NCI-H1436 (cell line): ENCODE measurements at places on chromosomes 1 and 21.

DNA sequence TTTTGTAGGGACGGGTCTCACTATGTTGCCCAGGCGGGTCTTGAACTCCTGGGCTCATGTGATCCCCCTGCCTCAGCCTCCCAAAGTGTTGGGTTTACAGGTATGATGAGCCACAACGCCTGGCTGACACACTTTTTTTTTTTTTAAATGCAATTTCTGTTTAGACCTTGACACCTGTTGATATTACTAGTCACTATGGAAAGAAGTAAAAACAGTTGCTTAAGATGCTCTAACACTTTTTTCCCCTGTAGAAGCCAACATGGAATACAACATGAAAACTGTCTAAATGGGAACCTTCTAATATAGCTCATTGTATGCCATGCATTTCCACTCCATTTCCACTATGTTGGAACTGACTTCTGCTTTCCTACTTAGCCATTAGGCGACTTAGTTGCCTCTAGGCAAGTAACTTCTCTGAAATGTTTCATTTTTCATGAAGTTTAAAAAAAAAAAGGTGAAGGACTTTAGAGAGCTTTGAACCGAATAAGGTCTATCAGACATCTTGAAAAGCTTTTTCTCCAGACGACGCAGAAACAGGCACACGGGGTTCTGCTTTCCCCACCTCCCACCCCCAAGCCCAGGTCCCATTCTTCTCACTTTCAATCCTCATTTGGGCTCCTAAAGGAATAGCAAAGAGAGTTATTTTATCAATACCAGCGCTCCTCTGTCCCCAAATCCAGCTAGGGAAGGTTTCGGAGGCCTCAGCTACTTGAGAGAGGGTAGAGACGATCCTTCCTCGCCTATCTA is 648 bp upstream of the DR1 start:
- DNase-seq: no peak

DNA sequence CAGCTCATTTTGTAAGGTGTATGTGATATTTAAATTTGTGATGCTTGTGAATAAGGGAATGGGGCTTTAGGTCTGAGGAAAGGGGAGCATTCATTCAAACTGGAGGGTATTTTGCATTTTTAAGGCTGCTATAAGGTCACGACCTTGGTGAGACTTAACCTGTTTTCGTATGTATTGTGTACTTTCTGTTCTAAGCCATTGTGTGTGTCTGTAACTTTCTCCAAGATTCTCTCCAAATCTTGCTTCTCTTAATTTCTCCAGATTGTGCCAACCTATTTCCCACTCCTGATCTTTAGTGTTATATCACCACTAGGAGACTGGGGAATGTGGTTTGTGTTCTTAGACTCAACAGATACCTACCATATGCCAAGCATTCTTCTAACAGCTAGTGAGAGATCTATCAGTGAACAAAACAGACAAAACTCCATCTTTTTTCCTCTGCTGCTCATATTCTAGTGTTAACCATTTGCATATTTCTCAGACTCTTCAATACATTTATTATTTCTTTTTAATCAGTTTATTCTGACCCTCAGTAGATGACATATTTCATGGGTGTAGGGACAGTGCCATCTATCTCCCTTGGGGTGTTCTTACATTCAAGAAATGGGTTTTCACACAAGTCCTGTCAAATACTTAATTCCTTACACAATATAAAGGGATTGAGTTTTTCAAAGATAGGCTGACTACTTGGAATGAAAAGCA is 27.5 kb downstream of the ATP1B1 start:
- DNase-seq: no peak

- no peak for DNase-seq
Observed at GRCh38 chr1:4053774-4054173, 153.7 kb upstream of the C1orf174 start.

- DNase-seq: no peak
Observed at GRCh38 chr21:18411565-18411964, 8.0 kb upstream of the TMPRSS15 start.

- no peak for DNase-seq
Observed at GRCh38 chr1:36161641-36162531, 5.9 kb downstream of the MAP7D1 start.

DNA sequence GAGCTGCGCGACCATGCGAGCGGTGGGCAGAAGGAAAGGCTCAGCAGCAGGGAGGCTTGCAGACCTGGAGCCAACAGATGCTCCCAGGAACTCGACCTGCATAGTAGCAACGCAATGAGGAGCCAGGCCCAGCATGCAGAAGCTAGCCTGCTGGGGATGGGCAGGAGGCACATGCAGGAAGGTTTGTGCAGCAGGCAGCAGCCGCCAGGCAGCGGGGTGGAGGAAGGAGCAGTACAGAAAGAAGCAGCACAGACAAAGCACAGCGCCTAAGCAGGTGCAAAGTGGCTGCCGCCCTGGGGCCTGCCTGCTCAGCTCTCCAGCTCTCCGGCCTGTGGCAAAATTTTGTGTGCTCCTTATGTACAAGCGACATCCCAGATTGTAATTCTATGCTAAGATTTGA is 213.5 kb upstream of the MAP1LC3C start:
- DNase-seq: no peak

GRCh38 chr1:60974524-60975372 is 107.6 kb upstream of the NFIA start:
- DNase-seq: no peak

GRCh38 chr1:40312238-40313205 is 4.6 kb downstream of the COL9A2 start:
- no peak for DNase-seq

- peak; percentile 17 for DNase-seq
Observed at GRCh38 chr1:174726167-174726879, 273.4 kb upstream of the CACYBP start.

- no peak for DNase-seq
Observed at GRCh38 chr21:46065215-46065913, 32.5 kb upstream of the COL6A2 start.

GRCh38 chr1:158943059-158943458 is 11.7 kb downstream of the PYHIN1 start:
- DNase-seq: no peak
